ENCODE measurements at places on chromosomes 16 and 17.

- no peak for DNase-seq
Observed at GRCh38 chr17:81722184-81723120, 10.4 kb downstream of the SLC25A10 start.

- peak; percentile 67 for DNase-seq
Observed at GRCh38 chr17:50507871-50508572, at the start of gene MYCBPAP. TSS of gene MYCBPAP (plus strand) at chr17:50508439. CDS start at chr17:50508675, 236 bp downstream.

GRCh38 chr16:52621651-52622050 lies 74.7 kb upstream of the TOX3 start:
- DNase-seq, result no peak

- no peak for DNase-seq
Observed at GRCh38 chr16:50607970-50608557, 59.9 kb downstream of the NKD1 start.

DNA sequence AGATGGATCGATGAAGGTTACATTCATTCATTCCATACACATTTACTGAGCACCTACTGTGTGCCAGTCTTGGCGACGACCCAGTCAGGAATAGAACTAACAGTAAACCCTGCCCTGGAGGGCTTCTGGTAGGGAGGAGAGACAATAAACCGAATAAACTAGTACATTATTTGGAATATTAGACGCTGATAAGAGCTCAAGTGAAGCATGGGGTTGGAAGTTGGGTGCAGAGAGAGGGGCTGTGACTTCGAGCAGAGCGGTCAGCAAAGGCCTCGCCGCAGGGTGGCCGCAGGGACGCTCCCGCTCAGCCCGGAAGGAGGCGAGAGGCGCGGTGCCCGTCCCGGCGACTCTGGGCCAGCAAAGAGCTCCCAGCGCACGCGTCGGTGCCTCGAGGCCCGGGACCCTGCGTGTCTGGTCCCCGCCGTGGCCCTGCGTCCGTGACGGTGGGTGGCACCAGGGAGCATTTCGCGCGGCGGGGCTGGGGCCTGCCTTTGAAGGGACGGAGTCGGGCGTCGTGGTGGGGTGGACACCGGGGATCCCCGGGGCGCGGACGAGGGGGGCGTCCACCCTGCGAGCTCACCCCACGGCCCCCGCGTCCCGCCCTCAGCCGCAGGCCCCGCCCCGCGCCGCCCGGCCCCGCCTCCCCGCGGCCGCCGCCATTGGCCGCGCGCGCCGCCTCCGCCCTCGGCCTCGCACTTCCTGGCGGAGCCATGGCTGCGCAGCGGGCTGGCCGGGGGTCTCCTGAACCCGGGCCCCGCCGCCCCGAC lies at the start of gene KLHL36:
KLHL36 (plus strand) TSS at position 684 of the 767 bp plus-strand sequence. CDS start 2,357 bp downstream, outside the sequence.
- peak; percentile 61 for DNase-seq

DNA sequence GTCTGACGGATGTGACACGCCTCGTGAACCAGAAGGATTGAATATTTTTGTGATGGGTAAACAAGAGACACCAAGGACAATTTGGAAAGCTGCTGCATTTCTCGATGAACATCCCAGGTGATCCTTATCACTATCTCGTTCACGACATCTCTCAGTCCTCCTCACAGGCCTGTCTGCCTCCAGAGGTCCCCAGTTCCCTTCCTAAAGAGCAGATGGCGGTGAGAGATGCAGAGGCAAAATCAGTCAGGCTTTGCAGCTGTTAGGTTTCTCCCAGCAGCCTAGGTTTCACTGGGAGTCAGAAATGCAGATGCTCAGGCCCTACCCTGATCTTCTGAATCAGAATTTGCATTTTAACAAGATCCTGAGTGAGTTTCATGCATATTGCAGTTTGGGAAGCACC lies 23.6 kb downstream of the SCPEP1 start:
- no peak for DNase-seq

DNA sequence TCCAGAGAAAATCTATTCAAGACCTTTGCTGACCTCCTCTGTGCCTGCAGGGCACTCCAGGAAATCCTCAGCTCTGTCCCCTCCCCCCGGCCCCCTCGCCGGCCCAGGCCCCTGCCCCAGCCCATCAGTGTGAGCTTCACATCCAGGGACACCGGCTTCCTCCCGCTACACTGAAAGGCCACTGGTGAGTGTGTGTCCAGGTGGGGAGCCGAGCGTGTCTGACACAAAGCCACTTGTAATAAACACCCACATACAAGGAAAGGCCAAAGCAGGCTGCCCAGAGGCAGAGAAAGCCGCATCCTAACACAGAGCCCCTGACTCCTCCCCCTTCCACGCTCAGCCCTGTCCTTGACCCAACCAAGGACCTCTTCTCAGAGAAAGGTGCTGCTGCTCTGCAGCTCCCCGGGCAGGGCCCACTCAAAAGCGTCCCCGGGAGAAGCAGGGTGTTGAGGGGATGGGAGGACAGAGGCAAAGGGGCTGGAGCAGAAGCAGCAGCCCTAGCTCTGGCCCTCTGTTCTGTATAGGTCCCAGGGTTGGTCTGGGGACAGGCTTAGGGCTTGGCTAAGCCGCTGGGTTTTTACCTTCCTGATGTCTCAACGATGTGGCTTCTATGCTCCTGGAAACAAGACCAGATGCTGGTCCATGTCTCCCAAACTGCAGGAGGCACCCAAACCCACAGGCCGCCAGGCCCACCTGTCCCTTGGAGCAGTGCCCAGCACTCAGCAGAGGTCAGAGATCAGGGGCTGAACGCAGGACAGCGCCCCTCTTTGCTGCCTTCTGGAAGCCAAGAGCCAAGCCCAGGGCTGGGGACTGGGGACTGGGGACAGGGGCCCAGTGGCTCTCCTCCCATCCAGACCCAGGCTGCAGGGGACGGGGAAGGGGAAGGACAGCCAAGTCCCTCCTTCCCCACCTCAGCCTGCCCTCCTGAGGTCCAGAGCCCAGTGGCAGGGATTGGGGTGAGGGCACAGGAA lies 15.3 kb downstream of the MNT start:
- no peak for DNase-seq

GRCh38 chr17:65509032-65509431 lies 52.4 kb downstream of the AXIN2 start:
- no peak for DNase-seq

GRCh38 chr17:76866774-76867577 lies 1.2 kb upstream of the MGAT5B start:
- DNase-seq, result no peak

- peak; percentile 26 for DNase-seq
Observed at GRCh38 chr17:8991514-8992285, 26.2 kb upstream of the PIK3R5 start.

DNA sequence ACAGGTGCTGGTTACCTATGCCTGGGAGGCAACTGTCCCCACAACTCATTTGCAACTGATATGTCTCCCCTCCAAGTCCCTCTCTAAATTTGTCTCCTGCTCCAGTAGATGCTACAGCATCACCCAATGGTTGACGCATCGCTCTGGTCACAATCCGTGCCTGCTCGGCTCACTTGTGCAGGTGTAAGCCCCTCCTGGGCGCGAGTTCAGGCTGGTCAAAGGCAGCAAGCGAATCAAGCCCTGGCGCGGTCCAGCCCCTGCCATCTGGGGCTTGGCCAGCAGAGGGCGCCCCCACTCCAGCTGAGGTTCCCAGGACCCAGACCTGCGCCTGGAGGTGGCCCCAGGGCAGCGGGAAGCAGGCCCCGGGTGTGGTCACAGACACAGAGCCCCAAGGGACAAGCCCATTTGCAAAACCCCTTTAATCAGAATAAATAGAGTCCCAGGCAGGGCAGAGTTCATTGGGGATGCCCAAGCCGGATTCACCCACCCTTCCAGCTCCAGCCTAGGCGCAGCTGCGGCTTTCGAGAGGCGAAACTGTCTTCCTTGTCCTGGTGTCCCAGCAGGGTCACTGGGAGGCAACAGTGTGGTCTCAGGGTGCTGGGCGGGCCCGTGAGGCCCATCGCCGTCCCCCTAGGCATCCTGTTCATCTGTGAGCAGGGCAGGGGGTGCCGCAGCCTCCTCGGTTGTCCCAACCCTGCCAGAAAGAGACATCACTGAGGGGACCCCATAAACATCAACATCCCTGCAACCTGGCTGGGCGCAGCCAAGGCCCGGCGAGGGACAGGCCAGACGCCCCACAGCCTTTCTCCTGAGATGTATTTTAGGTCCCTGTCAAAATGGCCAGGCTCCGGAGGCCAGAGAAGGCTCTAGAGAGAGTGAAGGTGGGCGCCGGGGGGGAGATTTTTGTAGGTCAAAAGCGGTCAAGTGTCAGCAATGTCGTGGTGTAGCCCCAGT lies 15.8 kb downstream of the TMC6 start:
- no peak for DNase-seq

DNA sequence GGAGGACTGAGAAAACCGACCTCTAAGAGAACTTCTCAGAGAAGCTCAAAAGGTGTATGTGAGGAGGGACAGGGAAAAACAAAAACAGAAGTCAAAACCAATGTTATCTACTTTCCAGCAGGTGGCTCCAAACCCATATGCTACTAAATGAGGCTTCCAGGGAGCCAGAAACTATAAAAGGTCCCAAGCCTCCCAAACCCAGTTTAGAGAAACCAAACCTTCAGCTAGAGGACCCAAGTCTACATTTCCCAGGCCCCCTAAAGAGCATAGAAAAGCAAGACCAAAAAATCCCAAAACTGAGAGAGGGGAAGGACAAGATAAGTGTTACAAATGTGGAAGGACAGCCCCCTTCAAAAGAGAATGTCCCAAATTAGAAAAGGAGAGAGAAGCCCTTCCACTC lies 3.7 kb downstream of the HPR start:
- no peak for DNase-seq

DNA sequence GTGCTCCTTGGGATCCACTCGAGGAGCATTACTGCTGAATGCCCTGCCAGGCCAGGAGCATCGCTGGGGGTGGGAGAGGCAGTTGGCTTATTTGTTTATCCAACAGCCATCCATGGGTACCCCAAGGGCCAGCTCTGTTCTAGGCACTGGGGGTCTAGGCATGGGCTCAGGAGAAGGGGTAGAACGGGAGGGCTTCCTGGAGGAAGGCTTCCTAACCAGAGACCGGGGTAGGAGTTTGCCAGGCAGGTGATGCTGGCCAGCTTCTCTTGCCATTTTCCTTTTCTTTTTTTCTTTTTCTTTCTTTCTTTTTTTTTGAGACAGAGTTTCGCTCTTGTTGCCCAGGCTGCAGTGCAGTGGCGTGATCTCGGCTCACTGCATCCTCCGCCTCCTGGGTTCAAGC lies 241.0 kb downstream of the SEC14L1 start:
- DNase-seq, result no peak

DNA sequence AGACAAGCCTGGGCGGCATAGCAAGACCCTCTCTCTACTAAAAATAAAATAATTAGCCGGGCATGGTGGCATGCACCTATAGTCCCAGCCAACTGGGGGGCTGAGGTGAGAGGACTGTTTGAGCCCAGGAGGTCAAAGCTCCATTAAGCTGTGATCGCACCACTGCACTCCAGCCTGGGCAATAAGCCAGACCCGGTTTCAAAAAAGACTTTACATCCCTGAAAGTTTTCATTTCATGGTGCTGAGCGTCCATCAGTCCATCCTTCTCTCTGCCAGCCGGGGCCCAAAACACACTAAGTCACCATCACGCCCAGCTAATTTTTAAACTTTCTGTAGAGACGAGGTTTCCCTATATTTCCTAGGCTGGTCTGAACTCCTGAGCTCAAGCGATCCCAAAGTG lies 10.6 kb downstream of the RAB40B start:
- DNase-seq, result no peak

GRCh38 chr17:42311240-42312034 lies 23.1 kb downstream of the STAT5A start:
- DNase-seq, result no peak

DNA sequence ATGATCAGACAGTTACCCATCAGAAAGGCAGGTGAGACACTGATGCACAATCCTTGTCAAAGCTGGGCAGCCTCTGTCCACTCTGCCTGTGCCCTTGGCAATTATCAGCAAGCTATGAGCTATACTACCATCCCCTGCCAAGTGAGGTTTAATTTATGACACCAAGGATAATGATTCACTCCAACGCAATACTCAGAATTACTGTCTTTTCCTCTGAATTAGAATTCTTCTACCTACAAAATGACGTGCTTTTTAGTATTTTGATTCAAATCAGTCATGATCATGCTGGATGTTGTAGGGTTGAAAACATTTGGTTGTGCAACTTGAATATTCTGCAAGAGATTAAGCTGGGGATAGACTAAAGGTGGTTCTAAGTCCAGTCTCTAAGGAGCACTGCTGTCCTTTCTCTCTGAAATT lies 116.8 kb upstream of the SOX9 start:
- DNase-seq, result no peak

DNA sequence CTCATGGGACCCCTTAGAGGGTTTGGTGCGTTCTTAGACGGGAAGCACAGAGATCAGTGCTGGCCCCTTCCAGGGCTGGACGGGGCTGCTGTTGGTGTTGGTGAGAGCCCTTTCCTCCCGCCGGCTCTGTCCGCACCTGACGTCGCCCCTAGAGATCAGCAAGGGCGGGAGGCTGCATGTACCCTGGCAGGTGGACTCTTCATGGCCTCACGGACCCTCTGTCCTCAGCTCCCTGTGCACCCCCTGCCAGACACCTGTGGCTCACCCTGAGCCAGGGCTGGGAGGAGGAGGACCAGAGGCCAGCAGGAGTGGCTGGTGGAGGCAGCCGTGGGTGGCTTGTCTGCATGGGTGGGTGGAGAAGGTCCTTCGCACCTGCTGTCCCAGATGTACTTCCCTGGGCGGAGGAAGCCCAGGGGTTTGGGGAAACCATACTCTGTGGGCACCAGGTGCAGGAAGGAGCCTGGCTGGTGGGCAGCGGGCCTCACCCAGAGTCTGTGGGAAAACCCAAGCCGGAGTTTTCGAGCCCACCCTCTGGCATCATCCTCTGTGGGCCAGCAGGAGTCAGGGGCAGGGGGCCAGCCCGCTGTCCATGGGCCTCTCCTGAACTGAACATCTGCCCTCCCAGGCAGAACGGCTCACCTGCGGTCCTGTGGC lies 348.6 kb downstream of the SEC14L1 start:
- DNase-seq, result no peak

GRCh38 chr17:10357768-10358167 lies 15.0 kb downstream of the MYH13 start:
- DNase-seq, result no peak

GRCh38 chr16:4675864-4676786 lies 17.2 kb upstream of the NUDT16L1 start:
- DNase-seq, result no peak

DNA sequence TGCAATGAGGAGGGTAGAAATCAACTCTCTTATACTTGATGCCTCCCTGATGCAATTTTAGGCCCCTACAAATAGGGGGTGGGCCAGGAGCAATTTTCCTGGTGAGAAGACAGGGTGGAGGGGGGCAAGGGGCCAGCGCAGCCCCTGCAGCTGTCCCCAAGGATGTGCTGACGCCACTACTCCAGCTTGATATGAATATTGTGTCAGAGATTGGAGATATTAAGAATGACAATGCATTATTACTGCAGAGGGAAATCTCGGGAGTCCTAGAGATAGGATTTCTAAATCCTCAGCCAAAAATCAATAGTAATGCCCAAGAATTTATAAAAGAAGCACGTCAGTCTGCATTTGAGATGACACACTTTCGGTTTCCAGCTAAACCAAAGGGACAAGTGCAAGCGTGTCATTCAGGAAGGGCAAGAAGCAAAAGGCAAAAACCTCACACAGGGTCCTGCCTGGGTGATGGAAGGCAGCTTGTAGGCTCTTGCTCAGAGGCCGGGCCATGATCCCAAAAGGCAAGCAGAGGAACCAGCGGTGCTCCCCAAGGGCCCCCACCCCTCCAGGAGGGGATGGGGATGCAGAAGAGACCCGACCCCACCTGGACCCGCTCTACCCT lies 178.8 kb downstream of the C16orf78 start:
- no peak for DNase-seq

- DNase-seq, result no peak
Observed at GRCh38 chr16:88356727-88357199, 26.0 kb upstream of the ZNF469 start.

- DNase-seq, result no peak
Observed at GRCh38 chr16:16095646-16096045, 127.6 kb downstream of the ABCC6 start.

GRCh38 chr17:57309479-57309878 lies 53.2 kb downstream of the MSI2 start:
- no peak for DNase-seq

All from stimulated activated CD8-positive, alpha-beta memory T cell treated with anti-CD3 and anti-CD28 coated beads, Interleukin-15, amount 100 ng/mL, for 4 hours (primary cell).